A172 (cell line): ENCODE measurements at places on chromosomes 11 and 22. TPM values are rescaled to one million over a fixed set of nuclear protein-coding genes. Genes with fewer than 3 reads are reported as not detected.
A peak's percentile ranks its signal among the peaks of the same experiment; 100 is the strongest.

Gene SVIP
- total RNA-seq, result 28.1 and 38.0 TPM in 2 replicates

Gene EXPH5
- 1.3 and 2.3 TPM in 2 replicates for total RNA-seq

GRCh38 chr22:44031158-44031952, 7.3 kb downstream of the PARVB start:
- no peak for DNase-seq

DNA sequence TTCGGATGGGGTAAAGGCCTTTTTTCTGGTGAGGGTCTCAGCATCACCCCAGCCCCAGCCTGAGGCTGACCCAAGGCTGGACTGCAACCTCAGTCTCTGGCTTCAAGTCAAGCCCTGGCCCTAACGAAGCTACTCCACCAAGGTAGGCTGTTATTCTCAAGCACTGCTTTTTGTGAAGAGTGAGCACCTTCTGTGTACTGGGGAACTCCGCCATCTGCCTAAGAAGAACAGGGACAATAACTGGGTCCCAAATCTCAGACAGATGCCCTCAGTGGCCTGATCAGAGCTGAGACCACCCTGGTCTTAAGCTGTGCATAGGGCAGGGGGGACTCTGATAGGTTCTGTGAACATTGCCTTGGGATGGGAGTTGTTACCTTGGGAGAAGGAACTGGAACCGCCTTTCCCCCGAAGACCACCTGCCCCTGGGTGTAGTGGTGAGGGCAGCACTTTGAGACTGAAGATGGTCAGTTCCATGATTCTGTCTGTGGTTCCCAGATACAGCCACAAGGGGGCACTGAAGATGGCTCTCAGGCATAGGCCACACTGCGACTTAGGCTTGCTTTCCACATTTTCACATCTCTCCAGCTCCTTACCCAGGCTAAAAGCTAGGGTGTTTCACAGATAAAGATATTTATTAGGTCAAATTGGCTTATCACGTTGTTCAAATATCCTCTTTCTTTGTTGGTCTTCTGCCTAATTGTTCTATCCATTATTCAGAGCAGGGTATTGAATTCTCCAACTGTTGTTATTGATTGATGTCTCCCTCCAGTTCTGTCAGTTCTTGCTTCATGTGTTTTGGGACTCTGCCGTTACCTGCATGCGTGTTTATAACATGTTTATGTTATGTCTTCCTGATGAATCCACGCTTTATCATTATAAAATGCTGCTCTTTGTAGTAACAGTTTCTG, 11.8 kb upstream of the UVRAG start:
- DNase-seq, result peak; percentile 65

DNA sequence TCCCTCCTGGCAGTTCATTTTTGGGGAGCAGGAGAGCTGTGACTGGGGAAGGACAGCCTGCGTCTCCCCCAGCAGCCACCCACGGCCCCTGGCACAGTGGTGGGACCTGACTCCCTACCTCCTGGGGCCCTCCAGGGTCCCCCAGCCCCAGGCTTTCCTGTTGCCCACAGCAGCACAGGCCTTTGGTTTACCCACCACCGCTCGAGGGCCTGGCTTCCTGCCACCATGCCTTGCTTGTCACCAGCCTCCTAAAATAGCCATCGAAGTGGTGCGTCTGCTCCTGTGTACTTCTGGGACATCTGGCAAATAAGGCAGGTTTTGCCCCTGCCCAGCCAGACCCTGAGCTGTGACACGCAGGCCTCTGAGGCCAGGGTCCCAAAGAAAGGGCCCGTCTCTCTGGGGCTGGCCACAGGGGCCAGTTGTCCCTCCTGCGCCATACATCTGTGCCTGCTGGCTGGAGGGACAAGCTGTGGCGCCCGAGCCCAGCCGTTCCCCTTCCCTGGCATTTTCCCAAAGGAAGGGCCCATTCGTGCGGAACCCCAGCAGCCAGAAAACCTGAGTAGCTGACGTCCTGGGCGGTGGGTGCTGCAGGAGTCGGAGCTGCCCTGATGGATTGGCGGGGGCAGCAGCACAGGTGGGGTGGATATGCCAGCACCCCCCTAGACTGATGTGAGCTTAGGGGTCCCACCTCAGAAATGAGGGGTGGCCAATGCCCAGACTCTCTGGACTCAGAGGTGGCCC, 14.6 kb downstream of the PHLDA2 start:
- no peak for DNase-seq
